Mesothelial cell of epicardium (in vitro differentiated cells): ENCODE measurements at places on chromosomes 5 and 9. TPM values are rescaled to one million over a fixed set of nuclear protein-coding genes. Genes with fewer than 3 reads are reported as not detected.

Gene ACTBL2
- 0.07 TPM in 2 of 3 replicates, not detected in the other for total RNA-seq

Gene RANBP3L
- 0.47 to 1.0 TPM (median 0.52 TPM) in 3 replicates for total RNA-seq

Gene CCNI2
- 1.5 to 2.5 TPM (median 1.8 TPM) in 3 replicates for total RNA-seq

Gene SLC22A4
- total RNA-seq = 2.1 to 2.4 TPM (median 2.2 TPM) in 3 replicates

GRCh38 chr5:57341380-57341979, 141.1 kb downstream of the ACTBL2 start:
- no peak for DNase-seq

GRCh38 chr5:175290379-175290778, 153.6 kb downstream of the DRD1 start:
- DNase-seq = no peak

DNA sequence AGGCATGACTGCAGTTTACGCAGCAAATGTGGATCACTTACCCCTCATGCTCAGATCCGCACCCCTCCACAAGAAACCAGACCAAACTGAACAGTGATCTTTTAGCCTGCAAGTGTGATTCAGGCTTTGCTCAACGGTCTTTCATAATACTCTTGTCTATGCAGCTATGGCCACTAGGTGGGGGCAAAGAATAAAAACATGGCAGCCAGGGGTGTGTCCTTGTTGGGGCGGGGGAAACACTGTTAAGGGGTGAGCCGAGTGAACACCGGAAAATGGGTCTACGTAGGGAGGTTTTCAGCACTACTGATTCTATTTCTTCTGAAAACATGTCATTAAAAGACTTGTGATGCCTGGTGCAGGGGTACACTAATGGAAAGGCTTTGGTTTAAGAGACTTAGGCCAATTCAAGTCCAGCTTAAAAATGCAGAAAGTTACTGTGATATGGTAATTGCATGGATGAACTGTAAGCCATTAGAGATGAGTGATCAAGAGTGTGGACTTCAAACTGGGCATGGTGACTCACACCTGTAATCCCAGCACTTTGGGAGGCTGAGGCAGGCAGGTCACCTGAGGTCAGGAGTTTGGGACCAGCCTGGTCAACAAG, 49.9 kb upstream of the GPR151 start:
- DNase-seq = no peak

Gene IFNB1
- total RNA-seq = not detected in 3 replicates

- DNase-seq = no peak
Observed at GRCh38 chr5:169657127-169657526, 20.1 kb downstream of the DOCK2 start.

- no peak for DNase-seq
Observed at GRCh38 chr9:127714020-127714750, 1.3 kb downstream of the PTRH1 start.

Gene GABRA1
- not detected in 3 replicates for total RNA-seq

GRCh38 chr9:127116957-127117356, 5.5 kb downstream of the ANGPTL2 start:
- no peak for DNase-seq

- DNase-seq = no peak
Observed at GRCh38 chr5:23234197-23234596, 273.2 kb upstream of the PRDM9 start.

Gene NMUR2
- total RNA-seq = 1.7 to 1.9 TPM (median 1.8 TPM) in 3 replicates

- no peak for DNase-seq
Observed at GRCh38 chr5:58854441-58854840, 271.6 kb downstream of the RAB3C start.
